ENCODE measurements at places on chromosomes 4 and X. TPM values are rescaled to one million over a fixed set of nuclear protein-coding genes. Genes with fewer than 3 reads are reported as not detected.

GRCh38 chr4:25308306-25308705, 4.3 kb upstream of the ZCCHC4 start:
- no peak for DNase-seq
- no peak overlapping the region for H3K27ac ChIP-seq
- H3K27me3 ChIP-seq: peaks cover 1% of the 10 kb centered on the region
- H3K4me3 ChIP-seq: no peak overlapping the region
- peaks cover 43% of the 10 kb centered on the region for H3K4me1 ChIP-seq

GRCh38 chr4:68373513-68373912, 23.6 kb upstream of the YTHDC1 start:
- DNase-seq: no peak
- no peak overlapping the region for H3K4me3 ChIP-seq

GRCh38 chrX:68826113-68826980, 2.5 kb upstream of the EFNB1 start:
- H3K27me3 ChIP-seq: no peaks in the 10 kb centered on the region
- no peak overlapping the region for H3K27ac ChIP-seq
- DNase-seq: peak; percentile 29
- no peak overlapping the region for H3K4me3 ChIP-seq
- H3K4me1 ChIP-seq: peaks cover 26% of the 10 kb centered on the region

- DNase-seq: no peak
- no peak overlapping the region for H3K27ac ChIP-seq
- H3K27me3 ChIP-seq: no peaks in the 10 kb centered on the region
- H3K36me3 ChIP-seq: no peaks in the 10 kb centered on the region
- no peaks in the 10 kb centered on the region for H3K4me1 ChIP-seq
- H3K4me3 ChIP-seq: no peak overlapping the region
These were observed 36.0 kb upstream of the ARSJ start for GRCh38 chr4:114015444-114015899.

Gene BEND2
- not detected for total RNA-seq
